ENCODE measurements at places on chromosomes 11 and 22. TPM values are rescaled to one million over a fixed set of nuclear protein-coding genes. Genes with fewer than 3 reads are reported as not detected.

DNA sequence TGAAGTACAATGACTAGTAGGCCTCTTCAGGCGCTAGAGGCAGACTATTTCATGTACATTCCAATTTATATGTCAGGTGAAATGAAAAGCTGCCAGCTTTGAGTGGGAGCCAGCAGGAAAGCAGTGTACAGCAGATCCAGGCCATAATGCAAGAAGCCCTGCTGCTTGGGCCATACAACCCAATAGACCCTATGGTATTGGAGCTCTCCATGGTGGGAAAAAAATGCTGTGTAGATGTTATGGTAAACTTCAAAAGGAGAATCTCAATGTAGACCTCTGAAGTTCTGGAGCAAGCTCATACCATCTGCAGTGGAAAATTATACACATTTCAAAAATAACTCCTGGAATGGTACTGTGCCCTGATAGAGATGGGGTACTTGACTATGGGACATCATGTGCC, 71.5 kb upstream of the CD82 start:
- DNase-seq: no peak

- DNase-seq: no peak
These were observed 6.9 kb downstream of the OR52H1 start for GRCh38 chr11:5541427-5541826.

The MIOX gene
- polyA plus RNA-seq: not detected

The UBE2L6 gene
- polyA plus RNA-seq: 109 TPM

- no peak for DNase-seq
These were observed 127.9 kb downstream of the BUD13 start for GRCh38 chr11:116644941-116645305.

DNA sequence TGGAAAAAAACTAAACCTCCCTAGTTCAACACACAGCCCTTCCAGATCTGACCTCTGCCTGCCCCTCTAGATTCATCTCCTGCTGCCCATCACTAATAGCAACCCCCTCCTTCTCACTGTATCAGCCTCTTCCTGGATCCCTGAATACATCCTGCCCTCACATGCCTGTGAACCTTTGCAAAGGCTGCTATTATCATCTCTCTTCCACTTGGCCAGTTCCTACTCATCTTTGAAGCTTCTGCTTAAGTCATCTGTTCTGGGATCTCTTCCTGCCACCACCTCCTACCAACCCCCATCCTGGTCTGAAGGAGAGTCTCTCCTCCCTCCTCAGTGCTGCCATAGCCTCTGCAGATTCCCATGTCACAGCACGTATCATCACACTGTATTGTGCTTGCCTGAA, 38.0 kb upstream of the AMOTL1 start:
- no peak for DNase-seq

DNA sequence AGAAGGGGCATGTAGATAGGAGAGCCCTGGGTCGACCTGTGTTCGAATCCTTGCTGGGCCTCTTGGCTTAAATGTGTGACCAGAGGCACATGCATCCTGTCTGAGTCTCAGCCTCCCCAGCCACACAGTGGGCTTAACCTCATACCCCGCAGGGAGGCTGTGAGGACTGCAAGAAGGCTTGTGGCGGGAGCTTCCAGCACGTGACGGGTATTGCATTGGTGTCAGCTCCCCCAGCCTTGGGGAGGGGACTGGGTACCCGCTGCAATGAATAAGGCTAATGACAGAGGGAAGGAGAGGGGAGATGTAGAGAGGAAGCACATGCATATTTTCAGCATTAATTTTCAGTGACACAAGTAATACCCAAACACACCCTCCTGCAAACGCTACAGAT, 8.1 kb downstream of the RASD2 start:
- DNase-seq: no peak
